ENCODE measurements at places on chromosomes 2 and 18.
A peak's percentile ranks its signal among the peaks of the same experiment; 100 is the strongest.

DNA sequence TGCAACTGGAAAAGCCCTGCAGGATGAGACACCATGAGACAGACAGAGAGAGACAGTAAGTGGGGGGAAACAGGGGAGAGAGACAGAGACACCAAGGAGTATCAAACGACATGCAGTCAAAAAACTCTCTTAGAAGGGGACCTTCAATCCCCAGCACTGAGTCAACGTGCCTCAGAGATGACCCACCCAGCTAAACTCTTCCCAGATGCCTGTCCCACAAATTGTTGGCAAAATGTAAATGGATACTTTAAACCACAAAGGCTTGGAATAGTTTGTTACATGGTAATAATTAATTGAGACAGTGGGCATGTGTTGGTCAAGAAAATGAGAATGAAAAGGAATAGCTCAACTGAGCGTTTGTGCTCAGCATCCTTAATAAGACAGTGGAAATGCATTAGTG is 98.3 kb downstream of the GRB14 start:
- DNase-seq = no peak

GRCh38 chr18:24613896-24614640 is 153.6 kb downstream of the HRH4 start:
- no peak for DNase-seq

- DNase-seq = no peak
These were observed 155.3 kb upstream of the CDH19 start for GRCh38 chr18:66759050-66759828.

- DNase-seq = no peak
These were observed 1008.5 kb upstream of the FANCL start for GRCh38 chr2:59249441-59250306.

DNA sequence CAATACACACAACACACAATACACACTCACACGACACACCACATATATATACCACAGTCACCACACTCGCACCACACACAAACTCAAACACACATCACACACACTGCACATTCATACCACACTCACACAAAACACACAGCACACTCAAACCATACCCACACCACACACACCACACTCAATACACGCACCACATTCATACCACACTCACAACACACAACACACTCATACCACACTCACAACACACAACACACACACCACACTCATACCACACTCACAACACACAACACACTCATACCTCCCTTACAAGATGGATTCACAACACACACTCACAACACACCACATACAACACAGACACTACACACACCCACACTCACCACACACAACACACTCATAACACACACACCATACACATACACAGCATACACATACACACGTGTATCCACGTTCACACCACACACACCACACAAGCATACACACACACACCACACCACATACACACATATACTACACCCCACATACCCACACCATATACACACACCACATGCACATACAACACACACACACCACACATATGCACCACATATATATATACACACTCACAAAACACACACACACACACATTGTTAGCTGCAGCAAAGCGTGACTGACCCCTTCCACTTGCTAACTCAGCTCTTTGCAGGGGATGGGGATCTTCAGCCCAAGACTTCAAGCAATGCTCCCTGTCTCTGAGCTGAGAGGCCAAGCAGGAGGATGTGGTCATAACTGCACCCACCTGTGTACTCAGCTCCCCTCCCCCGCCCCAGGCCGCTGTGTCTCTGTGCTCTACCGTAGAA is 59.0 kb downstream of the SDC1 start:
- no peak for DNase-seq

DNA sequence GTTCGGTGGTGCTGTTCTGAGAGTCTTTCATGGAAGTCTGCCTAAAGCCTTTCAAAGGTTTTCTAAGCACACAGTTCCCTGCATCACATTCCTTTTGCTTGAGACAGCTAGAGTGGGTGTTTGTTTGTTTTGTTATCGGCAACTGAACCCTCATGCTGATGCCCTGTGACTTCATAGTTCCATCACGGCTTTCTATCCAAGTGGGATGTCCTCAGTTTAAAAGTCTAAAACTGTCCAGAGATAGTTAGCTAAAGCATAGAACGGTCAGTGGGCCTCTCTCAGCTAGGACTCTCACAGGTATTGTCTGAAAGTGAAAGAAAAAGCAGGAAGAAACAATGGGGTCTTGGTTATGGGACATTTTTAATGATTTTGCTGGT is 337.3 kb downstream of the OSR1 start:
- DNase-seq = no peak

DNA sequence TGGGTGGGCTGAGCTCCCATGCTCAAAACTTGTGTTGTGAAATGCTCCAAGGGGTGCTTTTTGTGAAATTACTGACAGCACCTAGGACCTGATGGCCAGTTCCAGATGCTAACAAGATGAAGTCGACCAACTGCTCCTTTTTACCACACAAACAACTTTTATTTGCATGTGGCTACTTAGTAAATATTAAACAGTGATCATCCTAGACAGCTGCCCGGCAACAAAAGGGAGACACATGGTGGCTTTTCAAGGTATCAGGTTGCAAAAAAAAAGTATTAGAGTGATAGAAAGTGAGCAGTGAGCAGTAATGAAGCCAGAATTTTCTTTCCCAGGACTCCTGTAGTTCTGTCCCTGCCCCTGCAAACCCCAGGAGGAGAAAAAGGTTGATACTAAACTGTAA is 118.5 kb downstream of the RPIA start:
- no peak for DNase-seq

DNA sequence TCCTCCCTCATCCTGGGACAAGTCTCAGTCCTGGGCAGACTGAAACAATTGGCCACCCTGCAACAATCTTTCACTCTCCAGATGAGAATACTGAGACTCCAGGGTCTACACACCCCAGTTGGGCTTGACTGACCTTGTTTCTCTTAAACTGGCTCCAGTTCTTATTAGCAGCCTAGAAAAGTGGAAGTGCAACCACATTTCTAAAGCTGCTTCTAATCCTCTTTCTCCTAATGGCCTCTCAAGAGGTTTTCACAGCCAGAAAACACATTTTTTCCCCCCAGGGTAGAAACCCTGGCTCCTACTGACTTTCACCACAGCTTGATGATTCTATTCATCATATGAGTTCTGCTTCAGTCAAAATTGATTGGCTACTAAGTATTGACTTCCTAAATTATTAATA is 45.8 kb downstream of the SLC4A5 start:
- DNase-seq = peak; percentile 50

DNA sequence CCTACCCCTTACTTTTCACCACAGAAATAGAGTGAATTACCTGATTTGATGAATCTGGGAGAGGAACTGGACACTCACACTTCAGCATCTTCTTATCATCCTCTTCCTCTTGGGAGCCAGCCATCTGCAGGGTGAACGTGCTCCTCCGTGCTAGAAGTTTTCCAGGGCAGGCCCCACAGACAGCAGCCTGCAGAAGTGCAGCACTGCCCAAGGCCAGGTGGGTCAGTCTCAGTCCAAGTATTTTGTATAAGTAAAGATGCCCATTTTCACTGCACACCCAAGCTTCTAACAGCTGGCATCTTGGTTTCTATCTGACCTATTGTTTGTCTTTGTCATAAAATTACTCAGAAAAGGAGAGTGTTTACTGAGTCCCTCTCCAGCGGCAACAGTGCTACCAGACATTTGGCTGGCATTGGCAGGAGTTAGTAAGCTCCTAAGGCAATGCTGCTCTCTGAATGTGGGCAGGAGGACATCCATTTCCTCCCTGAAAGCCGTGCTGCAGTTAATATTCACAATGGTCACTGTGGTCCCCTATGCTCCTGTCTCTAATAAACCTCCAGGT is 222.6 kb upstream of the CTAGE1 start:
- no peak for DNase-seq
